ENCODE measurements at places on chromosomes 1 and 21.

DNA sequence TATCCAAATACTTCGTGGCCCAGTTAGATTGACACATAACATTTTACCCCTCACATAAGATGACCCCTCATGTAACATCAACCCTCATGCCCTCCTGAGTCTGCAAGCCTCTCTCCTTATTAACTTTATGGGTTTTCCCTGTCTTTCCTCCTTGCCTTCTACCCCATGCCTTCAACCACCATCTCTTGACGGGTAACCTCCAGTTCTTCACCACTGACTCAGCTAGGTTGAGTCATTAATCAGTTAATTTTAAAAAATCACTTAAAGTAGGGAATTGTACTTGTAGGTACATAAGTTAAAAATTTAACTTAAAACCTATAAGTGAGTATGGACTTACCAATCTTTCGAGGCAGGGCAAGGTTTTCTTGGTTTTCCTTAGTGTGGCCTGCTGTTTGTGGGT lies 330.7 kb downstream of the CAMTA1 start:
- DNase-seq, result no peak

DNA sequence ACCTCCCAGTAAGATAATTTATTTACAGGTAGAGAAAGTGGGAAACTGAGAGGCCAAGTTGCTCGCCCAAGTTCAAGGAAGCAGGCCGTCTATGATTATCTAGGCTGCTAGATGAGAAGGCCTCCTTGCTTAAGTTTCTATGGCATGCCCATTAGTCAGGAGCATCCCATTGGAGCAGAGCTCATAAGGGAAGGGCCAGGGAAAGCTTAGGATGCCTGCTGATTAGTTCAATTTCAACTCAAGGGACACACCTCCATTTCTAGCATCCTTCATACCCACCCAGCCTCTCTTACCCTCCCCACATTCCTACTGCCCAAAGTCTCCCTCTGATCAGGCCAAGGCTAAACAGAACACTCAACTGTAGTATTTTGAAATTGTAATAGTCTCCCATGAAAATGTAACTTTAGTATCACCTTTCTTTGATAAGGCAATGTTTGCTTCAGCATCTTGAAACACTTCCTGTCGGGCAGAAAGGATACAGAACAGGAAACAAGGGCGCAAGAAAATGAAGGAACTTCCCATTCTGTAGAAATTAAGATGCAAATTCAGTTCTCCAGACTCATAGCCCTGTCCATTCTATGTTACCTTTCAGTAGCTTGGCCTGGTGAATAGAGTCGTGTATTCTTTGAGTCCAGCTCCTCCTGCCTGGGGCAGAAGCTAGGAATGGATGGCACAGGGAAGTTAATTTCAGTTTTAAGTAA lies 46.3 kb upstream of the TARBP1 start:
- DNase-seq, result no peak

- no peak for DNase-seq
Measured at GRCh38 chr1:217077426-217077825, 354.2 kb upstream of the ESRRG start.

GRCh38 chr1:247491328-247491727 lies 33.4 kb upstream of the OR2B11 start:
- DNase-seq, result no peak

DNA sequence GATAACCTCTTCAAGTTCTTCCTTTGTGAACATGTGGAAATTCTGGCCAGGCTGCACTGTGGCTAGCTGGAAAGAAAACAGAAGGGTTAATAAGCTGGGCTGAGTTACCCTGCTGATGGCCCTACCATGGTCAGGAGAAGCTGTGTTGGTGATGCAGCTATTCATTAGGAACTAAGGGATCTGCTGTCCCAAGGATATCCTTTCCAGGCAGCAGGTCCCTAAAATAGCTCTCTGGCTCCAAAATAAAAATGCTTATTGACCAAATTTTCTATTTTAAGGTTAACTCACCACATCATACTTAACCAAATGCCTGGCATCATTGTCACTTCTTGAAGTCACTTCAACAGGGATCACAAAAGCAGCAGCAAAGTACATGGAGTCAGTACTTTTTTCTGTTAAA lies 4.3 kb upstream of the SORT1 start:
- DNase-seq, result no peak

DNA sequence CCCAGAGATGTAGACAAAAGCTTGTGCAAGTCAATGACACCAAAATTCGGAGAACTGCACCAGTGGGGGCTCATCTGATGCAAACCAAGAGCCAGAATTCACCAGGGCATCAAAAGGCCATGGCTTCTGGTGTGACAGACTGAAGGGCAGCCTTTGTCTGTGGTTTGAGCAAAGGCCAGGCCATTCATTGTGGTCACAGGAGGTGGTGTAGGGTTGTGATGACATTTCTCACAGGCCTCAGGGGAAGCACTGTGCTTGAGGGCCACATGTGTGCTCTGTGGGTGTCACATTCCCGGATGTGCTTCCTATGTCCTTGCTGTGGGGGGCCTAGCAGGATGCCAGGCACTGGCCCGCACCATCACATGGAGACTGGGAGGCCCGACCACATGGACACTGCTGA lies 22.5 kb upstream of the KCNE1 start:
- no peak for DNase-seq

DNA sequence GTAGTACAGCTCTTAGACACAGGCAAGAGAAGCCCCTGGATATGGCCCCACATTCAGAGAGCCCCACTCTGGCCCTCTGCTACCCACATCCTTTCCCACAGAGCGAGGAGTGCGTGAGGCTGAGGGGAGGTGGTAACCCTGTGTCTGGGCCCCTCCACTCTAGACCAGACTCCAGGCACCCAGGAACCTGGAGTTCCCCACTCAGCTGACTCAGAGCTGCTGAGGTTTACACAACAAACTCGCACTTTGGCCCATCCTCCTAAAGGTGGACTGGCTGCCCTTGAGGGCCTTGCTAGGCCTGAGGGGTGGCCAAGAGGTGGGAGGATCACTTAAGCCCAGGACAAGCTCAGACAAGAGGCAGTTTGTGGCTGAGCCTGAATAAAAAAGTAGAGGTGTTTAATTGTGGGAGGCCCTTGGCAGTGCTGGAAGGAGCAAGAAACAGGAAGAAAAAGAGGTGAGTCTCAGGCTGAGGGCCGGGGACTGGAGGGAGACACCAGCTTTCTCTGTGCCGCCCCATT lies 10.7 kb downstream of the MR1 start:
- DNase-seq, result no peak

GRCh38 chr1:22287946-22288520 lies 145.1 kb upstream of the WNT4 start:
- no peak for DNase-seq

- DNase-seq, result no peak
Measured at GRCh38 chr1:197738927-197739326, 36.4 kb downstream of the DENND1B start.

GRCh38 chr1:212664409-212665199 lies 35.0 kb downstream of the BATF3 start:
- DNase-seq, result no peak

- no peak for DNase-seq
Measured at GRCh38 chr1:168004531-168004930, 67.7 kb upstream of the MPC2 start.

GRCh38 chr1:67642629-67643028 lies 42.4 kb upstream of the GADD45A start:
- no peak for DNase-seq

DNA sequence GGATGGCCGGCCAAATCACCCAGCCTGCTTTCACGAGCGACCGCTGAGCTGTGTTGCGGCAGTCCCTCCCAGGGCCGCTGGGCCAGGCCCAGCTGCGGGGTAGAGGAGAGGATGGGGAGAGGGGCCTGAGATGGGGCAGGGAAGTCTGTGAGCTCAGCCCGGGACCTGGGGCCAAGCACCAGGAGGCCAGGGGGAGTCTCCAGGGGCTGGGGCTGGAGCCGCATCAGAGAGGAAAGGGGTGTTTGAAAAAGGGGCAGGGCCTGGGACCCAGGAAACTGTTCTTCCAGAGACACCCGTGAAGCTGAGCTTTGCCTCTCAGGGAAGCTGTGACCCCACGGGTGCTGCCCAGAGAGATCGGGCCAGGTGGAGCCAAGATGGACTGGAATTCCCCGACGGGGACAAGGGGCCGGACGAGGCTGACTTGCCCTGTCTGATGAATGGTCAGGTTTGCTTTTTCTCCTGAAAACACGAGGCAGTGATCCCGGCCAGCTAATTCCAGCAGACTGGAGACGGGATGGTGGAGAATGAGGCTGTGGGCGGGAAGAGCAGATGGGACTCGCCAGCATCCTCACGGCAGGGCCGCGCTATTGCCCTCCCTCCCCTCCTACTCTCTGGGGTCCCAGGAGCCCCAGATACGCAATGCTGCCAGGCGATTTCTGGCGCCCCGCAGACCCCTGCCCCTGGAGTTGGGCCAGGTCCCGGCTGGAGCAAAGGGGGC lies 40.3 kb upstream of the COL18A1 start:
- DNase-seq, result no peak

- DNase-seq, result no peak
Measured at GRCh38 chr1:36981771-36982622, 52.3 kb downstream of the GRIK3 start.

DNA sequence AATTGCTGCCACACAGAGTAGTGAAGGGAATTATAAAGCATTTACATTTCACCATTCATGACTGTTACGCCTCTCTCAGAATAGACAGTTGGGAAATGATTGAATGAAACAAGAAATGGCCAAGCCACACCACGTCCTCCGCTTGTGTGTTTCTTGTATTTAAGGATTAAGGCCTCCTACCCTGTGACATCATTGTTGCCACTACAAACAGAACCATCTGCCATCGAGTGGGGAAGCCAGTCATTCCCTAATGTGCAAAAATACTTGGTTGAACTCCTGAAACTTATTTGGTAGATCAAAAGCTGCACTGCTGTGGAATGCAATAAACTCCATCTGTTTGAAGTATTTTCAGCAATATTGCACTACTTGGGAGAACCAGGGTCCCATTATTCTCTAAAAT lies 99.0 kb upstream of the C1orf105 start:
- DNase-seq, result no peak

DNA sequence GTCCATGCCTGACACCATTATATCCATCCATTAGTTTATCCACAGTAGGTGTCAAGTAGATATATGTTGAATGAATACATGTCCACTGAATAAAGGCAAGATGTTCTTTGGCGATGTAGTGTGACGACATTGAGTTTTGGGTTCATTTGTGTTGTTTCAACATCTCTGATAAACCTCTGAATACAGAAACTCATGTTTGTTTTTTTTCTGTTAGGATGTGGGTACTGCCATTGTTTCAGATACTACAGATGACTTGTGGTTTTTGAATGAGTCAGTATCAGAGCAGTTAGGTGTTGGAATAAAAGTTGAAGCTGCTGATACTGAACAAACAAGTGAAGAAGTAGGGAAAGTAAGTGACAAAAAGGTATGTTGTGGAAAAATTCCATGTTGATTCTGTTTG lies 28.1 kb downstream of the MDM4 start:
- DNase-seq, result no peak

DNA sequence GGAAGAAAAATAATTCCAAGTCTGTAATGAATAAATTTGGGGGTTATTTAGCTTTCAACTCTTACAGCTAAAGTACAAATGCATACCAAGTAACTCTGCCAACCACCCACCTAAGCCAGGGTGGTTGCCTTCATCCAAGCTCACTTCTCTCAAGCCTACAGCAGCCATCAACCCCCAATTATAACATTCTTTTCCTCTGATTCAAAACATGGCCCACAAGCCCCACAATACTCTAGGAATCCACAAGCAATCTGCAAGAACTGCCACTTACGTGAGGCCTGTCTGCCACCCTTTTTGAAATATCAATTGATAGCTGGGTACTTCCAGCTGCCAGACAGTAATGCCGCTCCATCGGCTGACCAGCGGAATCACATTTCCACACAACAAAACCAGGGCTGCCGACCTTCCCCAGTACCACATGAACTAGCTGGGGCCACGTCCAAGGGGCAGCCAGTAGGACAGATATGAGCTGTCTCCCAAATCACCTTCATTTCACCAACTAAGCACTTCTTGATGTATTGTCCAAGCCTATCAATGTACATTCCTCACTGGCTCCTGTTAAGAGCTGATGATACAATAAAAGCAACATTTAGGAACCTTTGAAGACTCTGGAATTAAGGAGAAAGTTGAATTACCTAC lies 3.2 kb downstream of the LBR start:
- DNase-seq, result no peak

DNA sequence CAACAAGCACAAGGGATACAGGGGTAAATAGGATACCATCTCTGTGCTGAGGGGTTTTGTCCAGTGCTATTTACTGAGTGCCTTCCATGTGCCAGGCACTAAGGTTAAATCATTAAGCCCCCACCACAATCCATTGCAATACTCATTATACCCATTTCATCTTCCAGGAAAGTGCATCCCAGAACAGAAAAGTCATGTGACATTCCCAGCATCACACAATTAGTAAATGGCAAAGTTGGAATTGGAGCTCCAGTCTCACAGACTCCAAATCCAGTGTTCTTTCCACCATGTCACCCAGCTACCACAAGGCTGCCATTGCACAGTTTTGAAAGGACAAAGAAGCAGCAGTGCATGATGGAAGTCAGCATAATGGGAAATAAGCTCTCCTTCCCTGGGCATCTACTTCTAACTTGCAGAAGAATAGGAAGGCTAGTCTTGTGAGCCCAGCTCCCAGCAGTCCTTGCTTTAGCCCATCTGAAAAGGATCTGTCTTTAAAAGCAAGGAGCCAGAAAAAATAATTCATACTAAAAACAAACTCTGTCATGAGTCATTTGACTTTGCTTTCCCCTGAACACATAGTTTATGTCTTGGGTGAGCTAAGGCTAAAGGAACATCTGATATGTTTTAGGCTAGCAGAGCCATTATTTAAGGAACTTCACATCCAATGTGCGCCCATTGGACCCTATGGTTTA lies 111.4 kb upstream of the HOOK1 start:
- DNase-seq, result no peak

DNA sequence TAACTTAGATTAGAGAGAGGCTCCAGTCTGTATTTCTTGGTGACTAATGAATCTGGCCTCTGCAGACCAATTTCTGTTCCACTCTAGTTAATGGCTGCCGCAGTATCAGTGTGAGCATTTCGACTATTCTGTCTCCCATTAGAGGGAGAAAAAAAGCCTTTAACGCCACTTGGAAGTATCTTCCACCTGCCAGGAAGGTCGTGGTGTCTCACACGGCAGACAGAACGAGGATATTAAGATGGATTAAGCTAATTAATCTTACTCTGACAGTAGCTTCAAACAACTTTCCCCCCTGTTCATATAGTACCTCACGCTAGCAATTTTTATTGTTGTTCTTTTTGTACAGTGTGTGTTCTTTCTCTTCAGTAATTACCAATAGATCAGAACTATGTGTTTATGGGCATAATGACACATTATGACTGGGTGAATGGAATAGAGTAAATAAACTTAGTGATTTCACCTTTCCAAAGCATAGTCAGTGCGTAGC lies 153.8 kb downstream of the ADGRL2 start:
- DNase-seq, result no peak
